Right atrium auricular region (tissue), 2 donors: ENCODE measurements at places on chromosomes 5 and 9. TPM values are rescaled to one million over a fixed set of nuclear protein-coding genes. Genes with fewer than 3 reads are reported as not detected.
A peak's percentile ranks its signal among the peaks of the same experiment; 100 is the strongest.

GRCh38 chr5:133782736-133783135, 170.4 kb upstream of the FSTL4 start:
- DNase-seq: no peak

GRCh38 chr5:102901424-102902134, 146.5 kb downstream of the PAM start:
- DNase-seq: no peak

LCN6 gene
- total RNA-seq: 9.3 TPM

CARTPT gene
- total RNA-seq: not detected

DNA sequence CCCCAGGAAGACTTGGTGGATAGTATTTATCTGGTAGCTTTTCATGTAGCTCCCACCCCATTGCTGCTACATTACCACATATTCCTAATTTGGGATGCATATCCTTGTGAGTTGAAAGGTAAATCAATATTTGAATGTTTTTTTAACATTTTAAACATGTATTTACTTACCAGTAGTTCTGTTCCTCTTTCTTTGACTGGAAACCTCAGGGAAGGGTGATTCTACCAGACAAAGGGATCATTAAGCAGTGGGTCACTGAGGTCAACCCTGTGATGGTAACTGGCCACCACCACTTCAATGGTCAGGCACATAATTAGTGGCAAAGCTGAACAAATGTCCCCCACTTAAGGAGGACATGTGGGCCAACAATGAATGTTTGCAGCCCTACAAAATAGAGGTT, 27.2 kb upstream of the KLF9 start:
- DNase-seq: no peak

DNA sequence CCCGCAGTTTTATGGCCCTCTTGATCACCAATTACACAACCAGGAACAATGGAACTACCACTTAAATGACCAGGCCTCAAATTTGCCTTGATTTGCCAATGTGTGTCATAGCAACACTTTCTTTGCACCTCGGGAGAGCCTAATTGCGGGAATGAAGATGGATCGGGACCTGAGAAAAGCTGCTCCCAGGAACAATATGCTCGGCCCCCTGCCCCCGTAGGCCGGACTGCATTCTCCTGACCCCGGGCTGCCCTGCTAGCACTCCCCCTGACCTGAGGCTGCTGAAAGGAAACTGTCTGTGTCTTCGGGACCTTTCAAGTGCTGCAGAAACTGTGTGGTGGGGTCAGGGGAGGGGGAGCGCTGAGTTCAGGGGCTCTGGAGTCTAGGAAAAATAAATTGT, 294.3 kb upstream of the IRX1 start:
- DNase-seq: no peak

PRRC1 gene
- 34.6 TPM for total RNA-seq

GRCh38 chr5:172276214-172276613, 7.3 kb downstream of the UBTD2 start:
- no peak for DNase-seq

GRCh38 chr5:94693845-94694370, 75.4 kb downstream of the SLF1 start:
- no peak for DNase-seq

DNA sequence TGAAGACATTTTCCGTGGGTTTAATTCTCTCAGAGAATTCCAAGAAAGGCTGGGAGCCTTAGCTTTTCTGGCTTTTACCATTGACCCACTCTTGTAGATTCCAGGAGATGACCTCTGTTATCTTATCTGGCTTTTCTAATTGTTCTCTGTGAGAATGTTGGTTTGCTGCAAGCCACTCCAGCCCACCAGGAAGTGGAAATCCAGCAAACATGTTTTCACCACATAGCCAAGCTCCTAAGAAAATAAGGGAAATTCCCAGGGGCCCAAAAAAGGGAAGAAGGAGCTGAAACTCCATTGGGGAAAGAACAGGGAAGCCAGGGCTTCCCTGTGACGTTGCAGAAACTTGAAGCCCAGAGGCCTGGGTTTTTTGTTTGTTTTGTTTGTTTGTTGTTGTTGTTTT, 19.7 kb downstream of the GPR107 start:
- DNase-seq: no peak

- no peak for DNase-seq
Measured at GRCh38 chr9:87580941-87581438, 83.3 kb downstream of the DAPK1 start.

PHF24 gene
- not detected for total RNA-seq

DNA sequence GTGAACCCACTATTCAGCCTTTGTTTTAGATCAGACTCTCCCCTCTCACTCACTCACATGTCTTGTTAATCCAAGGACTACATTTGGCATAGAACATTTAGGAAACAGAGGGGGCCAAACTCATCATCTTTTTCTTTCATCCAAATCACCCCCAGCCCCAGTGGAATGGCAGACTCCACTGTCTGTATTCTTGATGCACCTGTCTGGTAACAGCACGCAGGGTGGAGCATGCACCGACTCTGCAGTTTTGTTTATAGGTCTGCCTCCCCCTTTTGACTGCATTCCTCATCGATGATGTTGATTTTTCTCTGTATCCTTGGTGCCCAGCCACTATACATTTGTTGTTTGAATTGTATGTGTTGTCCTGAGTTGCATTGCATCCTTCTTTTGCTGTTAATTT, 66.0 kb downstream of the ANGPTL2 start:
- DNase-seq: no peak

- no peak for DNase-seq
Measured at GRCh38 chr5:100841358-100842076, 61.6 kb downstream of the ST8SIA4 start.

DNA sequence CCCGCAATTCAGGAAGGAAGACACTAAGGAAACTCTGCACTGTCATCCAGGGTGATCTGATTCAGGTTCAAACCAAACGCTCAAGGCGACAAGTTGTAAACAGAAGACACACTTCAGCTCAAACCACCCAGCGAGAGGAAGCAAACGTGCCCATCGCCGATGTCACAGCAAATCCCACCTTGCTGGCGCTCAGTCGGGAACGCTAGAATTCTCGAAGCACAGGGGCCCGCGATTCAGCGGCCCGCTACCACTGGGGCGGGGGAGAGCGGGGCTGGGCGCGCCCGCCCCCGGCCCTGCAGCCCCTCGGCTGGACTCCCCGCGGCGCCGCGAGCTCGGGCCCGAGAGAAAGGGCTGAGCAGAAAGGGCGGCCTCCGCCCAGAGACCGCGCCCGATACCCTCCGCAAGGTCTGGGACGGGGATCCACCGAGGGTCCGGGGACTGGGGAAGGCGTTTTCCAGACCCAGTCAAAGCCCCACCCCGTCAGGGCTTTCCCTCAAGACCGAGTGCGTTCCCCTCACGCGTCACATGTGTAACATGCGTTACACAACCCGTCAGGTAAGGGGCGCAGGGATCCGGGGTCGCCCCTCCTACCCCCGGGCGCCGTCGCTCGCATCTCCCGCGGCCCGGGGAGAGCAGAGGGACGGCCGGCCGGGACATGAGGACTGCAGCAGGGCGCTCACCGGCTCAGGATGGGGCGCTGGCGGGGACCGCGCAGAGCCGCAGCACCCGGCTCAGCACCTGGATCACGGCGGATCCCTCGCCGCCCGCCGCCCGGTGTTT, 469 bp downstream of the AGTPBP1 start:
- no peak for DNase-seq

DNA sequence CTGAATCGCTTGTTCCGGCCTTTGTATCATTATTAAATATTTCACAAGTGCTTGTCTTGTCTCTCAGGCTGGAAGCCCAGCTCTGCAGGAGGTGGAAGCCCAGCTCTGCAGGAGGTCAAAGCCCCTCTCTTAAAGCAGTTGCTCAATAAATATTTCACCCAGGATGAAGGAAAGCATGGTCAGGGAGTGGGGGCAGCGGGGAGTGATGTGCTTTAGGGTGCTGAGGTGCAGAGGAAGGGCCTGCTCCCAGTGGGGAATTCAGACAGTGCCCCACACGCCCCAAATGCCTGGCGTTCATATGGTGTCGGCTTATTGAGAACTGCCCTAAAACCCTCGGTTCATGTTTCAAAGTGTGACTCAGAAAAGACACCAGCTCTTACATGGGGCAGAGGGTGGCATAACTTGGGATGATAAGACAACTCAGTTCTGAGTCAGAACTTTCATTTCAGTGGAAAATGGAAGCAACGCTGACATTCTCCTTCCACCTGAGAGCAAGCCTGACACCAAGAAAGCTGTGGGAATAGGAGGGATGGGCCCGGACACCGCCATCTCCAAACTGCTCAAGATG, 114.3 kb upstream of the DAP start:
- DNase-seq: no peak

WWC1 gene
- total RNA-seq: 8.1 TPM

DNA sequence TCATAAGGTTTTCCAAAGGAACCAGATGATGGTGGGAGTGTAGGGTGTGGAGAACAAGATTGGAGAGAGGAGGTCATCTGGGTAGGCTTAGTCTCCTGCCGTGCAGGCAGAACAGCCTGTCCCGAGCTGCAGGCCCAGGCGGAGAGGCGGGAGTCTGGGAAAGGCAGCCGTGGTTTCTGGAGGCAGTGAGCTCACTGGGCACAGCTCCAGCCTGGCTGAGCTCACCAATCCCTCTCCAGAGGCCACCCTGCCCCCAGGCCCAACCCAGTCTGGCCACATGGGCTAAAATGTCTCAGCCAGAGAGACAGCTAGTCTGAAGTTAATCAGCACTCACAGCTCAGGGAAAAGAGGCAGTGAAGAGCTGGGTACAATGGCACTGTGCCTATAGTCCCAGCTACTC, 12.3 kb downstream of the P4HA2 start:
- peak; percentile 96 for DNase-seq

GRCh38 chr5:172106511-172107356, 81.3 kb downstream of the STK10 start:
- DNase-seq: no peak

FOXD4 gene
- total RNA-seq: not detected

HTR4 gene
- 7.9 TPM for total RNA-seq

ANKRD31 gene
- total RNA-seq: 0.07 TPM

TXNDC15 gene
- total RNA-seq: 65.6 TPM

GRCh38 chr5:149526845-149527590, 24.2 kb downstream of the CSNK1A1 start:
- DNase-seq: no peak

ARPC5L gene
- total RNA-seq: 21.7 TPM

DNA sequence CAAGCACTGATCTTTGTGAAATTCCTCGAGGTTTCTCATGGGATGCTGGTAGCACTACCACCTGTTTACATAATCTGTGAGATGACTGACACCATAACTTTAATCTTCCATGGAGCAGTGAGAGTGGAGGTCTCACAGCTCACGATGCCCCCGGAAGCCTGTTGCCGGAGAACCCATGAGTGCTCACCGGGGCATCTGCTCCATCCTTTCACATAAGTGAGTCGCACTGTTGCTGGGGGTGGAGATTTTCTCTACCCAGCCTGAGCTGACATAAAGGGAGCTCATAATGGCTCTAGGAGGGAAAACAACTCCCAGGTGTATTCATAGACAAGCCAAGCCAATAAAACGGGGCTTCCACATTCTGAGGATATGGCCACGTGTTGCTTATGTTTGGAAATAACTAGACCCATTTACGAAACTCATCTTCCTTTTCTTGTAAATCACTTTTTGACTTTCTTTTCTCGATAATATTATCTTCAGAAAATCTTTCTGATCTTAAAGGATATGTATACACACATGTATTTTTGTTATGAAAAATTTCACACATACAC, 11.2 kb upstream of the GFPT2 start:
- DNase-seq: no peak

GRCh38 chr9:28909526-28909925, 1336.2 kb upstream of the C9orf72 start:
- DNase-seq: no peak

SLC6A3 gene
- total RNA-seq: 0.16 TPM

NHP2 gene
- total RNA-seq: 151 TPM

SPATA9 gene
- not detected for total RNA-seq

- DNase-seq: no peak
Measured at GRCh38 chr5:149596712-149597111, 15.4 kb downstream of the ARHGEF37 start.

DNA sequence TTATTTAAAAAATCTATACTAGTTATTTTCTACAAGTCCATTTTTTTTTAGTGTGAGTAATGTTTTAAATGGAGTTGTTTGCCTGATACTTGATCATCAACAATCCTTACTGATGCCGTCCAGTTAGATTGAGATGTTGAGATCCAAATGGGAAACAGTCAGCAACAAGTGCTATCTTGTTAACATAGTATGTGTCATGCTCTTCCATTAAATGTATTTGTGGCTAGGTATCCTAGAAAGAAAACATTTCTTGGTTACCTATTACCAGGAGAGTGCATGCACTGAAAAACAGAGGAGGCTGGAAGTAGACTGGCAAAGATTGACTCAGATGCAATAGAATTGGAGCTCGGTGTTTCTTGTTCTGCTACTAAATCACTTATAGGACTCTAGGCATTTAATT, 123.4 kb upstream of the MAN2A1 start:
- DNase-seq: no peak

PCDHAC2 gene
- total RNA-seq: 3.7 TPM

DNA sequence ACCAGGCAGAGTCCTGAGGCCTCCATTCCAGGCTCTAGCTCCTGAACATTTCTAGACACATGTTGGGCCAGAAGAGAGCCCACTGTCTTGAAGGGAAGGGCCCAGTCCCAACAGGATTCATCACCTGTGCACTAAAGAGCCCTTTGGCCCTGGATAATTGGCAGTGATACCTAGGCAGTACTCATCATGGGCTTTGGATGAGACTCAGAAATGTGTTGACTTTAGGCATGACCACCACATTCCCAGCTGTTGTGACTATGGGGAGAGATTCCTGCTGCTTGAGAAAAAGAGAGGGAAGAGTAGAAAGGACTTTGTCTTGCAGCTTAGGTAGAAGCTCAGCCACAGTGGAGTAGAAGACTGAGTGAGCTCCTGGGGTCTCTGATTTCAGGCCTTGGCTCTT, 138.4 kb upstream of the DAPK1 start:
- no peak for DNase-seq

GPR150 gene
- total RNA-seq: not detected

IL9 gene
- total RNA-seq: not detected

DNA sequence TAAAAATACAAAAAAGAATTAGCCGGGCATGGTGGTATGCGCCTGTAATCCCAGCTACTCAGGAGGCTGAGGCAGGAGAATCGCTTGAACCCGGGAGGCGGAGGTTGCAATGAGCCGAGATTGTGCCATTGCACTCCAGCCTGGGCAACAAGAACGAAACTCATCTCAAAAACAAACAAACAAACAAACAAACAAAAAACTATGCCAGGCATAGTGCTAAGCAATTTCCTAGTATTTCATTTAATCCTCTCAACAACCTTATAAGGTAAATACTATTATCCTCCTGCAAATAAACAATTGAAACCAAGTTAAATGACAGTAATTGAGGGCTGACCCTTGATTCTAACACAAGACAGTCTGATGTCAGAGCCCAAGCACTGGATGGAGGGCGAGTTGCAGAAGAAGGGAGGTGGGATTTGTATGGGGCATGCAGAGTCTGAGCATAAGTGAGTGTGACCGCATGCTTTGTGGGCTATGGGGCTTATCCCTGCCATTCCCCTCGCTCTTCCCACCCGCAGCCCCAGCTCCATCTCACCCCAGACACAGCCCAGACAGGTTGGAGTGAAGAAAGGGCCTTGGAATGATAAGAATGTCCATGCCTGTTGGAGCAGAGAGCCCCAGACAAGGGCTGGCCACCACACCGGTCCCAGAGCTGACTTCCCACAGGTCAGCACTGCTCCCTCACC, 24.3 kb upstream of the RPS14 start:
- DNase-seq: no peak
